ENCODE measurements at places on chromosomes 1 and 21.
A peak's percentile ranks its signal among the peaks of the same experiment; 100 is the strongest.

DNA sequence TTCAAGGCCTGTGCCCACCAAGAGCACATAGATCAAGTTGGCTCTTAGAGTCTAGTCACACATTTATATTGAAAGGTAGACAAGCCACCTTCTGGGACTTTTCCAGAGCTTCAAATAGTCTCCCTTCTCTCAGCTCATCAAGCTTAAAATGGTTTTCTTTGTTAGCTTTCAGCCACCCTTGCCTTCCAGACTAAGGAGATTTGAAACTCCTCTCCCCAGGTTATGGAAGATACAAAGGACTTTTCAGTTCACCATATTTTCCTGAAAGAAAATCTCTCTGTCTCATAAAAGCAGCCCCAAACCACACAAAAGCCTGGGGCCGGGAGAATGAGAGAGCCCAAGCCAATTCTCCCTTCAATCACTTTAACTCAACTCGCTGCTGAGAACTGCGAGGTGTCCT lies 134.1 kb downstream of the ZC3H11B start:
- DNase-seq, result no peak

DNA sequence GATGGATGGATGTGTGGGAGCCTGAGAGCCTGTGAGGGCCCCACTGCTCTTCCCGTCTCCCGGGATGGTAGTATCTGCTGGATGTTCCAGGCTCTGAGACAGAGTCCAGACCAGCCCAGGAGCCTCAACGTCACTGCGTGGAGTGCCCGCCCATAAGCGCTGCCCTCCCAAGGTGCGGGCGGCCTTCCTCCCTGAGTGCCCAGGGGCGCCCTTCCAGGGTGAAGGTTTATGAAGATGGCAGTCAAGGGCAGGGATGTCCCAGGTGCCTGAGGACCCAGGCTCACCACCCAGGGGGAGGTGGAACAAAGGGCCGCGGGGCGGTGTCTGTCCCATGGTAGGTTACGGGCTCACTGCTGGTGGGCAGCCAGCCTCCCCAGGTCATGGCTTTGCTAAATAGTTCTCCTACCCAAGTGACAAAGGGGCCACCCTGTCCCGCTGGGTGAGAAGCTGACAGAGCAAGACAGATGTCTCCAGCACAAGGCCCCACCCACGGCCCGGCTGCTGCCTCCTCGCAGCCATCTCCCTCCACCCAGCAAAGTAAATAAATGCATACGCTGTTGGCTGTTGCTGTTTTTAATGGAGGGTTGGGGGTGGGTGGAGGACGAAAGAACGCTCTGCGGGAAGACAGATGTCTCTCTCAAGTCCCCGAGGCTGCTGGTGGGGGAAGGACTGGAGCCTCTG lies 9.0 kb upstream of the GPR153 start:
- DNase-seq, result no peak

DNA sequence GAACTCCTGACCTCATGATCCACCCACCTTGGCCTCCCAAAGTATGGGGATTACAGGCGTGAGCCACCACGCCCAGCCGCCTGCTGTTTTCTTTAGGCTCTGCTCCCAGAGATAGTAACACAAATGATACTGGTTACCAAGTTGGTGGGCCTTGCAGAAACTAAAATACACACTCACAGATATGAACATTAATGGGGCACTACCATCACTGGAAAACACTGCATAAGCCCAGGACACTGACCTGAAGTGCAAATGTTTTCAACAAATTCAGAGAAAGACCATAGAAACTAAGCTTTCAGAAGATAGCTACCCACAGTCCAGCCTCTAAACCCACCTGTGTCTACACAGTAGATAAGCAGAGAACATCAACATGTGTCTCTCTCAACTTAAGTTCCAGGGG lies 180.5 kb downstream of the FCRL5 start:
- no peak for DNase-seq

DNA sequence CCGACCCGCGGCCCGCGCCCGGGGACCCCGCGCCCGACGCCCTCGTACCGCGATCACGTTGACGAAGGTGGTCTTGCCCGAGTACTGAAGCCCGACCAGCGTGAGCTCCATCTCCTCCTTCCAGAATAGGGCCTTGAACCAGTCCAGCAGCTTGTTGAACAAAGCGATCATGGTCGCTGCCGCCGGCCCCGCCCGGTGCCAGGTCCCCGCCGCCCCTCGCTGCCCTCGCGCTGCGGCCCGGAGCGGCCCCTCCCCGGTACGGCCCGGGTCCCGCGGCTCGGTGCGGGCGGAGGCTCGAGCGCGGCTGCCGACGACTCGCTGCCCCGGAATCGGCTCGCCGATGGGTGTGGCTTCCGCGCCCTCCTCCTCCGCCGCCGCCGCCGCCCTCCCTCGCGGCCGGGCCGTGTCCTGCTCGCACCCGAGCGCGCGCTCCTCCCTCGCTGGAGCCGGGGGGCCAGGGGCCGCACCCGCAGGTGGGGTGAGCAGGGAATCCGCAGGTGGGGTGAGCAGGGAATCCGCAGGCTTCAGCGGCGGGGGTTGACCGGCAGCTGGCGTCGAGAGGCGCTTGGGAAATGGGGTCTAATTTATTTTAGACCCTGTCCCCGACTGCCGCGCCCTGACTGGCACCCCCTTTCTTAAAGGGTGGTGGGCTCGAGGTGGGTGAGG lies at the start of gene ARL8A:
Gene ARL8A (minus strand): TSS at position 336 of the 666 bp plus-strand sequence. CDS start 165 bp downstream, at position 171.
- DNase-seq, result no peak

DNA sequence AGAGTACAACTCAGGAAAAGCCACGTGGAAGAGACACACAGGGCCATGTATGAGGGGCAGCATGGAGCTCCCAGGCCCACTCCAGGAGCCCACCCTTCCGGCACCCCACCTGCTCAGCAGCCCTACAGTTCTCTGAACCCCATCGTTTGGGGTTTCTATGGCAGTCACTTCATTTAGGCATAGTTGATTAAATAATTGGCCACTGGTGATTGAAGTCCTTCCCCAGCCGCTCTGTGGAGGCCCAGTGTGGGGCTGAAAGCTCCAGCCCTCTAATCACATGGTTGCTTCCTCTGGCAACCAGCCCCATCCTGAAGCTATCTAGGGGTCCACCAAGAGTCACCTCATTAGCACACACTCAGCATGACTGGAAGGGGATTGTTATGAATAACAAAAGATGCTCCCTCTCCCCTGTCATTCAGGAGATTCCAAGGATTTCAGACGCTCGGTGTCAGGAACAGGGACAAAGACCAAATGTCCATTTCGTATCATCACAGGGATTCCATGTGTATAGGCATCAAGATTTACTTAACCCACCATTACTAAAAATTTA lies 12.2 kb upstream of the S100A7A start:
- DNase-seq, result no peak

GRCh38 chr1:224700918-224701531 lies 84.9 kb downstream of the CNIH3 start:
- peak; percentile 25 for DNase-seq

- DNase-seq, result no peak
Measured at GRCh38 chr1:56915960-56916359, 49.9 kb downstream of the C8B start.

DNA sequence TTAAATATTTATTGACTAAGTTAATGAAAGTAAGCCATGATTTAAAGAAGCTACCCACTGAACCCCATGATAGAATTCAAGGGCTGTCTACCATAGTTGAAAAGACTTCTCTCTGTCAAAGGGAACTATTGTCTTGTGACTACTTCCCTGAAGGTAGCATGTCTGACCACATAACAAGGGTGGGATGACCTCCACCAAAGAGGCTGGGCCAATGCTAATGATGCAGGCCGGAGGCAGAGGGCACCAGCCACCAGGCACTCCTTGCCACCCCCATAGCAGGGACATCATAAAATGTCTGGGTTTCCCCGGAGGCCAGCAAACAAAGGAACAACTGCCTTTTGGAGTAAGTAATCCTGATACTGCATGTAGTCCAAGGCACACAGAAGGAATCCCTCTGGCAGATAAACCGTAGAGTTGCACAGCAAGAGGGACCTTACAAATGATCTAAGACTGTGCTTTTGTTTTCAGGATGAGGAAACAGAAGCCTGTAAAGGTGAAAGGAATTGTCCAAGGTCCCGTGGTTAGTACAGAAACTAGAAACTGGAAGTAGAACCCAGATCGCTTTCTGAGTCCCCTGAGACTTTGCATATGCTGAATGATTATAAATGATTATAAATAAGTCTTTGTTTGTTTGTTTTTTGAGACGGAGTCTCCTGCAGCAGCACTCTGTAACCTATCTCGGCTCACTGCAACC lies 33.5 kb upstream of the ITPKB start:
- DNase-seq, result no peak

DNA sequence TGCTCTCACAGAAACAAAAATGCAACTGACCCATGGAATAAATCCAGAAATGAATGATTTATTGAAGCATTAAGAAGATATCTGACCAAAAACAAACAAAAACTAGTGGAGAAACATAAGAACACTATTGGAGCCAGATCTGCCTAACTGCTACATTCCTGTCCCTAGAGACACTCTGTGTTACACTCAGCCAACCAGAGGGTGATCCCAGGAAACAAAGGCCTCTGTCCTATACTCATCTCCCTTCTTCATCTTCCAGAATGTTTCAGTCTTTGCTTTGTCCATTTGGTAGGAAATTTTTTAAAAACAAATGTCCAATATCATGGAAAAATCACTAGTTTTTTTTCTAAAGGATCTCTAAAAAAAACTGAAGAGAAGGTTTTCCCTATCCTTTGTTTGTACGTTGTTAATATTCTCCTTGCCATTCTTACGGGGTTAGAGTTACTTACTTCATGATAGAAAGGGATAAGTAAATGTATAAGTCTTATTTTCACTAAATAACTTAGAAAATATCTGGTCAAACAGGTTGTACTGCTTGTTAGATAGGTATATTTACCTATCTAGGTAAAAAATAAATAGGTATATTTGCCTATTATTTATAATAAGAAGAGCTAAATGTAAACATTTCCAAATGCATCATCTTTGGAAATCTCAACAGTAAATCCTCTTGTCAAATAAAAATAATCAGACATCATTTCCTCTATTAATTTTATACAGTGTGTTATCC lies 59.1 kb downstream of the NME7 start:
- DNase-seq, result no peak

- DNase-seq, result peak; percentile 25
Measured at GRCh38 chr1:33143176-33143575, 38.7 kb downstream of the TRIM62 start.

DNA sequence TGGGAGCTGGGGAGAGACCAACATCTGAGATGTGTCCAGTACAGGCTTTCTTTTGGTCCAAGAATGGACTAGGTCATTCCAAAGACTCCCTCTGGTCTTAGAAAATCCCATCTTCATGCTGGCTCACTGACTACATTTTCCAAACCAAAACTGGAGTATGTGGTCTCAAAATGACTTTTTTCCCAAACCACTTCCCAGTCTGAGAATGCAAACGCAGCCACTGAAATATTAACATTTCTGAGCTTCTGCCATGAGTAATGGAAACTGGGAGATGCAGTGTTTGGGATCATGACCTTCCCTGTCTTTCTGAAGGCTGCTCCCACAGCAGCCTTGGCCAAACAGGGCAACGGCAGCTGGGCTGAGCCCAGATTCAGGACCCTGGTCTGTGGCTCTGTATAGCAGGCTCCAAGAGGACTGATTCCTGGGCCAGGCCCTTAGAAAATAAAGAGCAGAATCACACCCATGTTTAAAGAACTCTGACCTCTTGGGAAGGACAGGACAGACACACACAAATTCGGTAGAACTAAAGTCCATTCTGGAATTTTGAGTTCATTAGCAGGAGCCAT lies 62.1 kb upstream of the CNTN2 start:
- no peak for DNase-seq

DNA sequence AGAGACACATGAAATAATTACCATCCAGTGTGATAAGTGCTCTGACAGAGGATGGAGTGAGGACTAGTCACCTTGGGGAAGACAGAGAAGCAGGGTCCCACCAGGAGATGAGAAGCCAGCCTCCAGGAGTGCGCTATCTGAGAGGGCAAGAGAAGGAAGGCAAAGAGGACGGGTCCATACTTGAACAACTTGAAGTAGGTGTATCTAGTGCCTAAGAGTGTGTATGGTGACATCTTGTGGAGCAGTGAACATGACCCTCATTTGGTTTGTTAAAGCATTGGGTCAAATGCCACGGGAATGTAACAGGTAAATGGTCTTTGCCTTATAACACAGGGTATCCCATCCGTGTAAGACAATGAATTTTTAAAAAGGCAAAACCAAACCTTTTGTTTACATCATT lies 39.8 kb downstream of the MRPL39 start:
- no peak for DNase-seq

DNA sequence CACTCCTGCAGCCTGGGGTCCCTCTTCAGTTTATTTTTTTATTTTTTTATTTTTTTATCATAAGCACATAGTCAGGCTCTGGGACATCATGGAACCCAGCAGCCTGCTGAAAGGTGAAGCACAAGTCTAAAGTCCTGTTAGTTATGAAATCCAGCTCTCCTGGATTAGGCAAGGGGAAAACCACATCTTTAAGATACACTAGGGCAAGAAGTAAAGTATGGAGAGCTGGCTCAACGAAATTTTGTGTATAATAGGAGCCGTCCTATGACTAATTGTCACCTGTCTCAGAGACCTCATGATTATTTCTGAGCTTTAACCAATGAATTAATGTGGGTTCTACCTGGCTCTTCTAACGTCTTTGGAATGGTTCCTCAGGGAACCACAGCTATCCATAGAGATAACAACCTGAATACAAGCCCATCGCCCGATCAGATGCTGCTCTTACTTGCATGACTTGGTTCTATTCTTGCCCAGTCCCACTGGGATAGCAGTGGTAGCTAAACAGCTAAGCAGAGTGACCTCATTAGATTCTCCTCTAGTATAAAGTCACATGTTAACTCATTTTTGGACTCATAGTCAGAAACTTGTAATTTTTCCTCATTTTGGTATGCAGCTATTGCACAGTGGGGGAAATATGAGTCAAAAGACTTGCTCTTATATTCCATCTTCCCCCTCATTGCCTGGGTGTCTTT lies 122.7 kb downstream of the LMO4 start:
- peak; percentile 25 for DNase-seq

DNA sequence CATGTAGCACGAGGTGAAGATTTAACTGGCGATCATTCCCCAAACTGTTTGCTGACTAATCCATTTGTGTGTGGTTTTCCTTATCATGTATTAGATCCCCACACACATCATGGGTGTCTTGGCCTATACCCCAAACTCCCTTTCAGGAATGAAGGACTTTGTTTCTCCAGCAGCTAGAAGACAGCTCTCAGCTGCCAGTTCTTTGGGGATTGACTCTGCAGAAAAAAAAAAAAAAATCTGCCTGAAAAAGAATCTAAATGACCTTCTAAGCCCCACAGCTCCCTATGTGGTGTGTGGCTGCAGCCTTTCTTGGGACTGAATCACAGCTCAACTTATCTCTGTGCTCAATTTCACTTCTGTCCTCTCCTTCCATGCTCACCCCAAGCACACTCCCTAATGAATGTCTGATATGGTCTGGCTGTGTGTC lies 256.3 kb upstream of the DUSP10 start:
- peak; percentile 56 for DNase-seq

GRCh38 chr1:36835696-36836095 lies 198.6 kb downstream of the GRIK3 start:
- no peak for DNase-seq

- DNase-seq, result no peak
Measured at GRCh38 chr1:203072911-203073310, 12.9 kb downstream of the MYOG start.

- DNase-seq, result no peak
Measured at GRCh38 chr1:159880430-159880829, 18.0 kb upstream of the VSIG8 start.

GRCh38 chr1:158105352-158106095 lies 75.2 kb upstream of the CD1D start:
- DNase-seq, result no peak
